ENCODE measurements at places on chromosomes 1 and 21.

- no peak for DNase-seq
Measured at GRCh38 chr1:235809688-235810397, 56.9 kb downstream of the LYST start.

GRCh38 chr1:108200687-108201051 is 526 bp upstream of the SLC25A24 start:
- no peak for DNase-seq

- DNase-seq, result no peak
Measured at GRCh38 chr1:186903374-186904136, 74.8 kb downstream of the PLA2G4A start.

- no peak for DNase-seq
Measured at GRCh38 chr1:11058595-11059154, 1.1 kb downstream of the SRM start.

GRCh38 chr1:111789666-111790316 is 34.1 kb downstream of the DDX20 start:
- DNase-seq, result no peak
